ENCODE measurements at places on chromosomes 7 and 10. TPM values are rescaled to one million over a fixed set of nuclear protein-coding genes. Genes with fewer than 3 reads are reported as not detected.

DNA sequence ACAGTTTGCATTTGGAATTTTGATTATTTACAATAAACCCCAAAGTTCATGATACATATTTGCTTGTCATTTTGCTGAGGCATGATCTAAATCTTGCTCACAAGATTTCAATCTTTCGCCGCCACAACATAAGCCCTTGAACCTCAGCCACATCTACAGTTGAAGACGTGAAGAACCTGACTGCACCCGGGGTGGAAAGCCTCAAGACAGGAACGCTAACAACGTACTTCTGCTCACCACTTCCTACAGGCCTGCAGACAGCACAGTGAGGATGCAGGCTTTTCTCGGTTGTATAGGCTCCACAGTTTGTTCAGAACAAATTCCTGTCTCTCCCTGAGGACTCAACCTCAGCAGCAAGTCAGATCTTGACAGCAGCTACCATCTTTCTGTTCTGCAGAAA lies 393.8 kb upstream of the PRKCQ start:
- DNase-seq = no peak

DNA sequence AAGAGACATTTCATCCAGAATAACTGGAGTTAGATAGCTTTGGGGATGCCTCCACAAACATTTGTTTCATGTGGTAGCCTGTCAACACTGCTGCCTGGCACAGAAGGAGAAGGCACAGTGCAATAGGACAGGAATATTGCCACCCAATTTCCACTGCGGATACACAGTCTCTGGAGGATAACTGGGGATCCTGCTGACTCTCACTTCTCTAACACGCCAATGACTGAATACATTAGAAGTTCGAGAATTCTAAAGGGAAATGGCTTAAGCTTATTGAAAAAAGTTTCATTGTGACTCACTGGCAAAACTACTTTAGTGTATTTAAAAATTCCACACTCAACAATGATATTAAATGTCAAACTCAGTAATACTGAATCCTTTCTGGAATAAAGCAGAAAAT lies 12.9 kb downstream of the ARL3 start:
- DNase-seq = no peak

Gene CRPPA
- 0.30 TPM for total RNA-seq

Gene RSPH10B
- not detected for total RNA-seq

- no peak for DNase-seq
Observed at GRCh38 chr7:143318661-143319060, 2.8 kb downstream of the CLCN1 start.

Gene UCN3
- not detected for total RNA-seq

GRCh38 chr7:117960351-117960750 lies 87.1 kb upstream of the CTTNBP2 start:
- no peak for DNase-seq

DNA sequence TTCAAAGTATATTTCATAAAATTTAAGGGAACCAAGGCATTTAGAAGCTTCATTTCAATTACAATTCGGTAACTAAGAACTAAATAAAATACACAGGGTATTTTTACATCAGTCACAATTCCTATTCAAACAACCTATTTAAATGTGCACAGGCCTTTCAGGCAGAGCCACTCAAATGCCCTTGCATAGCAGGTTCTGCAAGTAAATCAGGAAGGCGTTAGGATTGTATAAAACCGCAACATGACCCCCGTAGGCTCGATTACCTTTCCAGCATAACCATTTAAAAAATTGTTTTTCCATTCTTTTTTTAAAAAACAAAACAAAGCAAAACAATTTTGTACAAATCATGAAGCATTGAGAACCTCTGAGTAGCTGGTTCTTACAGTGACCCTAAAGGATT lies 289.9 kb upstream of the SP8 start:
- no peak for DNase-seq

DNA sequence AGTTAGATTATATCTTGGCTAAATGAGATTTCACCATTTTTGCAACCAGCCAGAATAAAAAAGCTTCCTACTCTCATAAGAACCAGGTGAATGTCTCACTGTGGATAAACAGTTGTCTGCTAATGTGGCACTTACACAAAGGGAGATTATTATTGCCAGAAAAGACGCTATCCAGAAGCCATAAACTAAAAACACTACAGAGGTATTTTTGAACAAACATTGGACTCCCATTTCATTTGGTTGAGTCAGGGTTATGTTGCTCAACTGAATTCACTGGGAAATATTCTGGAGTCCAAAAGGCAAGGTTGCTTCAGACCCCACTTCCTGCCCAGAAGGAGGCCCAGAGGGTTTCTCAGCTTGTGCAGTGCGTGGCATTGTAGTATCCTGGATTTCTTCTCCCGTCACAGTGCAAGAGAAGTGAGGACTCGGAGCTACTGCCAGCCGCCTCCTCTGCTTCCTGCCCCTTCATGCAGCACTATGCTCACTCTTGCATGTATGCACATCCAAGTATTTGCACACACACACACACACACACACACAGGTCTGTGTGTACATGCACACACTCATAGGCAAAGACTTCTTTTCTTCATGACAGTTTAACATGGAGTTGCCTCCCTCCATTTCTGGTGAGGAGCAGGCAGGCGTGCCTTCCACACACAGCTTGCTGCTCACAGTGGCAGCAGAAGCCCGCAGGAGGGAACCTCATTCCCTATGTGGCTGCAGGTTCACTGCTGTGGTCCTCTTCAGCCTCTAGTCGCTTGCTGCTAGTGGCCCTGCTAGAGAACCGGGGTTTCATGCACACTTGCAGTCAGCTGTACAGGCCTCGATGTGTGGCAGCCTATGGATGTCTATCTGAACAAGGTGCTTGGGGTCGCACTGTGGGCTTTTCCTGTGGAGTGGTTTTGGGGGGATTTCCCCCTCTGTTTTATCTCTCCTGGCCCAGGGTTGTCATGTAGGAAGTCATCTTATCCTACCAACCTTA lies 10.1 kb downstream of the DENND10 start:
- DNase-seq = no peak

Gene NPFFR1
- not detected for total RNA-seq

- DNase-seq = peak; percentile 25
Observed at GRCh38 chr10:119859420-119860258, 13.0 kb downstream of the MCMBP start.

DNA sequence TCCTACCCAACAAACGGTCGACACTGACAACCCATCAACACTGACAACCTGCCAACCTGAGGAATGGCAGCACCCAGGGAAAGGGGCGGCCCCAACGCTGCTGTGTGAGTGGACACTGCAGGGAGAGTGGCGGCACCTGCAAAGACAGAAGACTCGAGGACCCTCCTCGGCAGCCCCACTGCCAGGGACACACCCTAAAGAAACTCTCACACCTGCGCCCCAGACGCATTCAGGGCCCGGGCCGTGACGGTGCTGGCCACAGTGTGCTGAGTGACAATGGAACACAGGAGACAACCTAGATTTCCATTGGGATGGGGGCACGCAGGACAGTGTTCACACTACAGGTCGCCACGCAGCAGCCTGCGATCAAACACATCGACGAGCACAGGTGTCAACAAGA lies 3.6 kb downstream of the CAMK2B start:
- no peak for DNase-seq

Gene IFIT1B
- not detected for total RNA-seq

Gene OR2F2
- total RNA-seq = not detected

GRCh38 chr7:50308203-50308531 lies 3.7 kb downstream of the IKZF1 start:
- DNase-seq = no peak

- no peak for DNase-seq
Observed at GRCh38 chr10:132527339-132528063, 10.1 kb upstream of the INPP5A start.

DNA sequence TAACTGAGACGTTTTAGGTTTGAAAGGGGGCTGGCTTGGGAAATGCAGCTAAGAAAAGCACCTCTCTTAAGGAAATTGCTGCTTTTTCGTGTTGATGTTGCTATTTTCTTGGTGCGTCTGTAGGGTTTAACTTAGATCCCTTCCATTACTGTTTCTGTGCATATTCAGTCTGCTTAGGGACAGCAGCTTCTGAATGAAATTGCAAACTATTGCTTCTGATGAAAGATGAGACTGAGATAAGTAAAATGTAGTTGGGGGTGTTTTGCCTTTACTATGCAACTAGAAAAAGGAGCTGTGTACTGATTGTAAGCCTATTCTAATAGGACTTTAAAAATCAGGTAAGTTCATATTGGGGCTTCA lies 772 bp downstream of the HDAC9 start:
- DNase-seq = no peak

DNA sequence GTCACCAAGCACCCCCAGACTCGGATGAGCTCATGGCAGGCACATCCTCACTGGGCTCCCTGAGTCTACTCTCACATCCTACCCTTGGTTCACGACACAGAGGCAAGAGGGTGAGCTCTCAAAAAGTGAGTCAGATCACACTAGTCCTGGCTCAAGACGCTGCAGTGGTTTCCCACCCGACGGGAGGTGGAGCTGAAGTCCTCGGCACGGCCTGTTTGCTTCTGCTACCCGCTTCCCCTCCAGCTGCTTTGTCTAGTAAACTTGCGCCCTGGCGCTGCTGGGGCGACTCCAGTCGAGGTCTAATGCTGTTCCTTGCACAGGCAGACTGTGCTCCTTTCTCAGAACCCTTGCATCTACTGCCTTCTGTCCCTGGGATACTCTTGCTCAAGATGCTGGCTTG lies 13.5 kb upstream of the SFMBT2 start:
- no peak for DNase-seq

Gene BMPER
- total RNA-seq = 2.4 TPM
